COLO829 (cell line): ENCODE measurements at places on chromosomes 2 and 18.

DNA sequence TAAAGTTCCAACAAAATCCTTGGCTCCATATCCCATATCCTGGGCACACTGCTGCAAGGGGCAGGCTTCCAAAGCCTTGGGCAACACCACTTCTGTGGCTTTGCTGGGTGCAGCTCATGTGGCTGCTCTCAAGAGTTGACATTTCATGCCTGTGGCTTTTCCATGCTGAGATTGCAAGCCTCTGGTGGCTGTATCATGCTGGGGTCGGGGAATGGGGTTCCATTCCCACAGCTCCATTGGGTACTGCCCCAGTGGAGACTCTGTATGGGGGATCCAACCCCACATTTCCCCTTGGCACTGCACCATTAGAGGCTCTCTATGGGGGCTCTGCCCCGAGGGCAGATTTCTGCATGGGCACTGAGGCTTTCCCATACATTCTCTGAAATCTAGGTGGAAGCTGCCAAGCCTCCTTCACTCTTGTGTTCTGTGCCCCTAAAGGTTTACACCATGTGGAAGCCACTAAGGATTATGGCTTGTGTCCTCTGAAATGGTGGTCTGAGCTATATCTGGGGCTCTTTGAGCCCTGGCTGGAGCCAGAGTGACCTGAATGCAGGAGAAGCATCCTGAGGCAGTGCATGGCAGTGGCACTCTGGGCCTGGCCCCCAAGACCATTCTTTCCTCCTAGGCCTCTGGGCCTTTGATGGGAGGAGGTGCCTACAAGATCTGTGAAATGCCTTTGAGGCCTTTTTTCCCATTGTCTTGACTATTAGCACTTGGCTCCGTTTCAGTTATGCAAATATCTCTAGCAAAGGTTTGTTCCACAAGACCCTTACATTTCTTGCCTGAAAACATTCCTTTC is 107.9 kb downstream of the PTGR3 start:
- no peak for DNase-seq

DNA sequence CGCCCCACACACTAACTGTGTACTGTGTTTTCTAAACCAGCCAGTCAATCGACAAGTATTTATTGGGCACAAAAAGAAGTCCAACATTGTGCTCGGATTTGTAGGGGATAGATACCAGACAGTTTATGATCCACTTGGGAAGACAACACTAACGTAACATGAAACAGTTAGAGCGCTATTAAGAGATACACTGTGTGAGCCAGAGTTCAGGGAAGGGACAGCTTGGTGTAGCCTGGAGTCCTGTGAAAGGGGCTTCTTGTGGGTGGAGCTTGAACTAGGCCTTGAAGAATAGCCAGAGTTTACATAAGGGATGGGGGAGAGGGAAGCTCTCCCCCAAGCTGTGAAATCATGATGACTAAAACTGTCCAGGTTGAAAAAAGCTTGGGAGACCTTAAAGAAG is 176.4 kb upstream of the TCF4 start:
- DNase-seq = no peak

- DNase-seq = no peak
Measured at GRCh38 chr2:96853321-96853720, 4.5 kb downstream of the ANKRD39 start.

GRCh38 chr2:21155365-21156136 is 31.8 kb downstream of the TDRD15 start:
- no peak for DNase-seq

- no peak for DNase-seq
Measured at GRCh38 chr2:28166956-28167355, 225.7 kb upstream of the FOSL2 start.

GRCh38 chr18:56458770-56459712 is 179.4 kb downstream of the TXNL1 start:
- no peak for DNase-seq

GRCh38 chr2:161068670-161069069 is 91.6 kb upstream of the TANK start:
- no peak for DNase-seq

GRCh38 chr2:26738481-26738880 is 25.6 kb upstream of the SLC35F6 start:
- no peak for DNase-seq

GRCh38 chr2:41965909-41966295 is 81.9 kb upstream of the PKDCC start:
- no peak for DNase-seq

GRCh38 chr2:16034151-16034974 is 94.0 kb downstream of the MYCN start:
- no peak for DNase-seq

- no peak for DNase-seq
Measured at GRCh38 chr2:135798275-135798705, 38.7 kb downstream of the LCT start.

DNA sequence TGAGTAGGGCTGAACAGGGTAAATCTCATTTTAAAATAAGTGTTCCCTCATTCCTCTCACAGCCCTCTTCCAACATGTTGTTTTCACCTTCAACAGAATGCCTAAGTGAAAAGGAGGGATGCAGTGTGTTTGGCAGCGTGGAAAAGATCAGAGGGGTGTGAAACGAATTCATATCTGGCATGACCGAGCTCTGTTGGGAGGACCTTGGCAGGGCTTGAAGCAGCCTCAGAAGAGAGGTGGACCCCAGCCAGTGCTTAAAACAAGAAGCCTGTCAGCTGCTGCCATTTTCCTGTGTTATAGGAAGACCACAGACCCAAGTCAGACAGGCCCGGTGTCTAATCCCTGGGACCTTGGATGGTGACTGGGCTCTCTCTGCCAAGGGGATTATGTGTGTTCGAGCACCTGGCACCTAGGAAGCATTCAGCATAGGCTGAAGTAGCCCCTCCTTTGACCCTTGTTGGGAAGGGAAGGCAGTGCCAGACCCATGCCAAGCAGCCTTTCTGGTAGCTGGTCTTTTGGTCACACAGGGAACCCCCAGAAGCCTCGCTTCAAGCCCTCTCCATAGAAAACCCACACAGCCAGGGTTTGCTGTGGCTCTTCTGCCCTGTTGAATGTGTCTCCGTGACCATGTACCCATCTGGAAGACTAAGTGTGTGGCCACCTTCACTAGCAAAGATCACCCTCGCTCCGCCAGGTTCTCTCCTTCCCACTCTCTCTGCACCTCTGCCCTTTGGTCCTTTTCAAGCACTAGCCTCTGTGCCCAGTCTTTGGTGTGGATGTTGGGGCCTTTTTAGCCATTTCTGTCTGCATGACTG is 87.5 kb upstream of the ST3GAL5 start:
- DNase-seq = no peak

GRCh38 chr2:174280596-174280995 is 32.3 kb upstream of the OLA1 start:
- no peak for DNase-seq

DNA sequence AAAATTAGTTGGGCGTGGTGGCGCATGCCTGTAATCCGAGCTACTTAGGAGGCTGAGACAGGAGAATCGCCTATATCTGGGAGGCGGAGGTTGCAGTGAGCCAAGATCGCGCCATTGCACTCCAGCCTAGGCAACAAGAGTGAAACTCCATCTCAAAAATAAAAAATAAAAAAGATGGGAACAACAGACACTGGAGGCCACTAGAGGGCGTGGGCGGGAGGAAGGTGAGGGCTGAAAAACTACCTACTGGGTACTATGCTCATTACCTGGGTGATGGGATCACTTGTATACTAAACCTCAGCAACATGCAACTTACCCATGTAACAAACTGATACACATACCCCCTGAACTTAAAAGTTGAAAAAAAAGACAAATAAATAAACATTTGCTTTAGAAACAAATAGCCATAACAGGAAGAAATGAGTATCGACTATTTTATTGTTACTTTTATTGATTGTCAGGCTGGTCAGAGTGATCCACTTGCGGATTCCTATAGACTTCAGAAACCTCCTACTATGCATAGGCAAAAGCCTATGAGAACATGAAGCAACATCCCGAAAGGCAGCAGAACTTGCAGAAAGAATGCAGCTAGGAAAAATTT is 61.0 kb downstream of the TMEM163 start:
- no peak for DNase-seq

DNA sequence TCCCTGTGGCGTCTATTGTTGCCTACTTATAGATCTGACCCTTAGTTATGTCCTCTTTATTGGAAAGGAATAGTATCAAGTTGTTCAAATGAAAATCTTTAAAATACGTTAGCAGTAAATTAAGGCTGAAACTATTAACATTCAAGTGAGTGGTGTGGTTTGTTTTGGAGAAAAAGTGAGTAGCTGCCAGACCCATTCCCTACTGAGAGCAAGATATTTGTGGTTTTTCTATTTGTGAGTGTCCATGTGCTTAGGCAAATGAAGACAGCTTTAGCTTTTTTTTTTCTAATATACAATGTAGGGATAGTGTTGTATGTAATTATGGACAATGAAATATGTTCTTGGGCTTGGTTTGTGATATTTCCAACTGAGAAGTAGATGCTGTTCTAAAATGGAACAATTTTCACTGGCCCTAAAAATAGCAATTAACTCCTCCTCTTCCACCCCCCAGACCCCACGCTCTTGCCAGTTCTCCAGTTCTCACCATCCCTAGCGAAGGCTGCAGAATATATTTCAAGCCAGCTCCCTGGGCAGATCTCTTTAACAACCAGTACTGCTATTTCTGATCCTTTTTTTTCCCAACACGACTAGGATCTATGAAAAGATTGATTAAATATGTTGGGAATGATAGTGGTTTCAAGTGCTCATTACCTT is 83.1 kb downstream of the CCDC85A start:
- DNase-seq = no peak

GRCh38 chr2:27308359-27308881 is at the start of gene UCN:
Gene UCN (minus strand): TSS chr2:27308445. CDS start chr2:27307895, 550 bp downstream.
- DNase-seq = no peak

GRCh38 chr2:2993172-2993692 is 384.4 kb downstream of the EIPR1 start:
- no peak for DNase-seq

DNA sequence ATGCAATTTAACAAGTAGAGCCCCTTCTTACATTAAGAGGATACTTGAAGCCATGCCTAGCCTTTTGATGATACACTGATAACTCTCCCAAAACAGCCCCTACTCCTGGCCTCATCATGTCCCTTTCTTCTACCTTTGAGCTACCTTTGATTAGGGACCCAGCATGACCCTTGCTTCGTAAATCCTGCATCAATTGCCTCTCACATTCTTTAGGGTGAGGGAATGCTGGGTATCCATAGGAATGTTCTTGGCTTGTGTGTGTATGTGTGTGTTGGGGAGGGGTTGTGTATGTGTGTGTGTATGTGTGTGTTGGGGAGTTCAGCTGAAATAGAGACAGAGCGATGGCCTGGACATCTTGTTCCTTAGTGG is 5.3 kb upstream of the KRCC1 start:
- no peak for DNase-seq

DNA sequence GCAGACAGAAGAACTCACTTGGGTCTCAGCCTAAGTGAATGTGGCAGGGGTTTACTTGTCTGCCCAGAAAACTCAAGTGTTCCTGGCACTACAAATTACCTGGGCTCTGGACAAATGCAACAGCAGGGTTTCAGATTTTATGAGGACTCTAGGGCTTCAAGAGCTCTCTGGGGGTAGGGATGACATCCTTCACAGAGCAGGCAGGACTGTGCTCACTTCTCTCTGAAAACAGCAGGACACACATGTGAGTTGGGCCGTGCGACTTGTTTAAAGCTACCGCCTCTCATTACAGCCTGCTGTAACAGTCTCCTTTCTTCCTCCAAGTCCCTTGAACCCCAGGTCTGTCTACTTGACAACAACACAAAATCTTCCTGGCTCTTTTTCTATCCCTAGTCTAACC is 212.6 kb downstream of the EN1 start:
- DNase-seq = no peak

- no peak for DNase-seq
Measured at GRCh38 chr18:56775701-56776100, 124.5 kb downstream of the WDR7 start.

- DNase-seq = no peak
Measured at GRCh38 chr18:35134791-35135531, 93.7 kb downstream of the MAPRE2 start.

DNA sequence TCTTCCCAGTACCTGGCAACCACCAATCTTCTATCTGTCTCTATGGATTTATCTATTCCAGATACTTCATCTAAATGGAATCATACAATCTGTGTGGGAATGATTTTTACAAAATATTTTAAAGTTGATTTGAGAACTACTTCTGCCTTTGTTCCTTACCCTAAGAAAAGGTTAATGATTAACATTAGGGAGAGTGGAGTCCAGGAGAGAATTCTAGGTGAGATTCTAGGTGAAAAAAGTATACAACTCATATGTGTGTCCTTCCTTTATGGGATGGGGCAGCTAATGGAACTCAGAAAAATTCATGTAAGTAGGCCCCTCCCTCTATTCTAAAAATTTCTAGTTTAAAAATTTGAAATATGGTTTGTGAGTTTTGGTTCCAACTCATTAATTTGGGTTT is 35.9 kb upstream of the WDSUB1 start:
- no peak for DNase-seq
